ENCODE measurements at places on chromosomes 4 and X.

DNA sequence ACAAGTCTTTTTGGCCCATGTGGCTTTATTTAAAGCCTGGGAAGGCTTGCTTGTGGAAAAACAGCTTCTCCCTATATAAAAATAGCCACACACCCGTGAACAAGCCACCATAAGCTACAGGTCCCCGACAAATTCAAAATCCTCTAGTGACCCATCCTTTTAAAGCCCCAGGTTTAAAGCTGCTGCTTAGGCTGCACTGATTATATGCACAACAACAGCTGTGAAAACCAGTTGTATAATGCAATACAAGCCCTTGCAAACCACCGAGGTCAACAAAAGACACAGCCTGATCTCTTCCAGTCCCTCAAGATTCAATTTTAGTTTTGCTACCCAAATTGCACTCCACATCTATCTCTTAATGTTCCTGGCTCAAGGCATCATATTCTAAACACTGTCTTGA, 186.0 kb upstream of the WDFY3 start:
- no peak for DNase-seq

DNA sequence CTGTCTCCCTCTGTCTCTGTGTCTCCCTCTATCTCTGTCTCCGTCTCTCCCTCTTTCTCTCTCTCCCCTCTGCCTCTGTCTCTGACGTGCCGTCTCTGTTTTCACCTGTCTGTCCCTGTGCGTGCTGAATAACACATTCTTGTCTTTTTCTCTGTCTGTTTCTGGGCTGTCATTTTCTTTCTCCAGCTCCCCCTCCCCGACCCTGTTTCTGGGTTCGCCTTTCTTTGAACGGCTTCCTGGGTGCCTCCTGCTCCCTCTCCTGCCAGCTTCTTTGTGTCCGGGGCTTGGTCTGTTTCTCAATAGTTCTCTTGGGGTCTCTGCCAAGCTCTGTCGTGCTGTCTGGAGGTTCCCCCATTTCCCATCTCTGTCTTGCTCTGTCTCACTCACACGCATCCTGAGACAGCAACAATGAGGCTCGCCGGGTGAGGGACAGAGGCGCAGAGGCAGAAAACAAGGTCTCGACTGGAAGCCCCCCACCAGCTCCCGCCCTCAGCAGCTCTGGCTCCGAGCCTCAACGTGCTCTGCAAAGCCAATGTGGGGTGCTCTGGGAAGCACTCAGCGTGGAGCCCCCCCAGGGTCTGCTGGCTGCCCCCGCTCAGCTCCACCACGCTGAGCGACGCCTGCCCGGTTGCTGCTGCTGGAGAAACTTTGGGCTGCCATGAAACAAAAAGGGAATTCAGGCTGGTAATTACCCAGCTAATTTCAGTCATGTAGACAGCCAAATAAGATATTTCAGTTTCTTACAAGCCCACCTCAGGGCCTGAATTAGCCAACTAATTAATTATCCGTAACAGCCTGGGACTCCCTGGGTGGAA, 3.4 kb downstream of the CPLX1 start:
- no peak for DNase-seq

DNA sequence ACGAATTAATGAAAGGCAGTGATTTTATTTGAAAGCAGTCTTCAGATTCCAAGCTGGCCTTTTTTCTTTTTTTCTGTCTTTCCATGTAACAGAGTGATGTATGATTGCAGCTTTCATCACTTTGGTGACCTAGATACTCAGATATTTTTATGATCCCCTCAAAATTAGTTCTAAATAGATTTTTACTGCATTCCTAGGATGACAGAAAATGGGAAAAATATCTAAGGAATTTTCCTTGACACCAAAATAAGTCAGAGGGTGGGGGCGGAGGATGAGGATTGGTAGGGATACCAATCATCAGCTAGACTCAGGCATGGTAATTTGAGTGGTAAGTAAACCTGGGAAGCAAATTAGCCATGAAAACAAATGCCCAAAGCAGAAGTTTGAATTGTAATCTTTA, 11.9 kb upstream of the HMGB2 start:
- no peak for DNase-seq

GRCh38 chr4:26887143-26887542, 26.5 kb downstream of the STIM2 start:
- no peak for DNase-seq

DNA sequence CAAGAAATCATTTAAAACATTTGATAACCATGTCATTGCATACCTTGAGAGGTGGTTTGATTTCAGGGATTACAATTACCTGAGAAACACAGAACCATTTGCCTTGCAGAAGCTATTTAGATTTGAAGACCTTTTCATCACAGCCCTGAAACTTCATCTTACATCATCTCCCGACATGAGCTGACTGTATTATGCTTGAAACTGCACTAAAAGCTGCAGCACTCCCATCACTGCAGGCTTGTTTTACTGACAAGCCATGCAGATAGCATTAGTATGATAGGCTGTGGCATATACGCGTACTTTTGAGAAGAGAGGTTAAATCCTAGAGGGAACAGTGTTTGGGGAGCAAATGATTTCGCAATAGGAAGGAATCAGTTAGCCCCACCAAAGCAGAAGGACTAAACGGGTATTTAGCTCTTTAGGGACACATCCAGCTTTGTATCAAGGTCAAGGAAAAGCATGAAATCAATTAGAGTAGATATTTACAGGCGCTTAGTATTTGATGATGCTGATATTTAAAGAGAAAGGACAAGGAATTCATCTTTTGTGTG, 133.2 kb upstream of the DIAPH2 start:
- no peak for DNase-seq

GRCh38 chr4:111959222-111959621, 186.0 kb upstream of the FAM241A start:
- DNase-seq = no peak

- no peak for DNase-seq
Observed at GRCh38 chr4:173146456-173146855, 22.2 kb upstream of the GALNT7 start.

DNA sequence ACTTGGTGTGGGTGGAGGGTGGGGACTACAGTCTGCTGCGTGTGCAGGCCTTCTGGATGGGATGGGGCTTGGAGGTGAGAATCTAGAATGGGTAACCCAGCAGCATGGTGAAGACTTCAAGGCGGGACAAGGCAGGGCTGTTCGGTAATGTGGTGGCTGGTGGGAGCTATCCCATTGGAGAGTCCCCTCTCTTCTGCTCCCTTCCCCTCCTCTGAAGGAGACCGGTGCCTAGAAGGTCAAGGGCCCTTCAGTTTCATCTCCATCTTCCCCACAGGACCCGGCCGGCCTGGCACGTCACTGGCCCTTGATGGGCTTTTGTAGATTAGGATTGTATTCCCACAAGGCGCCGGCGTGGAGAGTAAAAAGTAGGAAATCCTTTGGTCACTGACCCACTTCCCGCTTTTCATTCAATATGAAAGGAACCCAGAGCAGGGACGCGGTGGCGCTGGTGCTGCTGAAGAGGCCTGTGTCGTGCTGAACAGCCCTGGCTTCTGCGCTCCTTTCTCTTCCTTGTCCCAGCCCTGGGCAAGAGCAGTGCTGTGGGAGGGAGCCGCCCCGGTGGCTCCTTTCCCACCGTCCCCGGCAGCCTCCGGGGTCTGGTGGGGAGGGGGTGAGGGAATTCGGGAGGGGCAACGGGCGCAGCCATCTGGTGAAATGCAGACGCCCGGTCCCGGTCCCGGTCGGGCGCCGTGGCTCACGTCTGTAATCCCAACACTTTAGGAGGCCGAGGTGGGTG, 7.3 kb upstream of the HMGB3 start:
- DNase-seq = no peak

- no peak for DNase-seq
Observed at GRCh38 chrX:15820106-15821073, 30.1 kb downstream of the ZRSR2 start.

- no peak for DNase-seq
Observed at GRCh38 chr4:99679204-99679603, 21.6 kb upstream of the C4orf54 start.

- DNase-seq = no peak
Observed at GRCh38 chr4:78922207-78922606, 17.0 kb downstream of the PAQR3 start.

- DNase-seq = no peak
Observed at GRCh38 chr4:20252656-20253282, 1.1 kb downstream of the SLIT2 start.

DNA sequence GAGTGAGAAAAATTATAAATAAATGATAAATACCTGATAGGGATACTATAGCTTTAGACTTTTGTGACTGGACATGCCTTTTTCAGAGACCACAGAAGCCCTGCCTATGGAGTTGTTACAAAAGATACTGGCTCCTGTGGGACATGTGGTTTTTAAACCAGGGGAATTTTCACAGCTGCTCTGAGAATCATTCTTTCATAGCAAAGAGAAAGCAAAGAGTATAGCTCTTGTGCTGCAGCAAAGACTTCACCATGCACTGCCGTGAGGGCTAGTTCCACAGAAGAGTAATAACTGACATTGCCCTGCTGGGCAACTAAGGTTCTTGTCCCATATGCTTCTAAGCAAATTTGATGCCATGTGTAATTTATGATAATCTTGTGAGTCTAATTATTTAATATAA, 98.2 kb downstream of the MAPK10 start:
- no peak for DNase-seq

GRCh38 chrX:123361371-123361770, 177.3 kb downstream of the GRIA3 start:
- no peak for DNase-seq

GRCh38 chr4:5446595-5447226, 261.6 kb downstream of the EVC2 start:
- DNase-seq = no peak

- no peak for DNase-seq
Observed at GRCh38 chrX:119755981-119756533, 2.3 kb upstream of the SOWAHD start.

GRCh38 chr4:2621419-2621818, 85.0 kb downstream of the FAM193A start:
- no peak for DNase-seq

- no peak for DNase-seq
Observed at GRCh38 chr4:73446336-73446938, 10.4 kb downstream of the AFP start.

- DNase-seq = no peak
Observed at GRCh38 chr4:165724786-165725185, 148.3 kb upstream of the TLL1 start.

GRCh38 chrX:131302701-131303100, 13.6 kb upstream of the IGSF1 start:
- no peak for DNase-seq

- no peak for DNase-seq
Observed at GRCh38 chr4:86092684-86093083, 267.2 kb downstream of the MAPK10 start.

- DNase-seq = no peak
Observed at GRCh38 chr4:74474345-74475090, 29.6 kb downstream of the AREG start.

DNA sequence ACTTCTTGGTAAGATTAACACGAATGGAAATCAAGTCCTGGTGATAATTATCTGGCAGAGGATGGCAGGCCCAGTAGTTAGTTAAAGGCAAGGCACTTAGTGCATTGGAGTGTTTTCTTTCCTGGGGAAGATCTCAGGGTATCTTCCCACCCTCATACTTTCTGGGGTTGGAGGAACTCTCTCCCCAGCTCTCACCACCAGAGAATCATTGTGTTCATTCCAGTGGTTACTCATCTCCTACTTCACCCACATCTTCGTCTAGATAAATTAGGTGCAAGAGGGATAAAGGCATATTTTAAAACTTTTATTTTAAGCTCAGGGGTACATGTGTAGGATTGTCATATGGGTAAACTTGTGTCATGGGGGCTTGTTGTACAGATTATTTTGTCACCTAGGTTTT, 67.5 kb upstream of the SH3RF1 start:
- DNase-seq = no peak

- DNase-seq = no peak
Observed at GRCh38 chrX:39311646-39312045, 510.4 kb downstream of the MID1IP1 start.

GRCh38 chr4:76211769-76212708, 1.6 kb downstream of the SCARB2 start:
- DNase-seq = no peak

DNA sequence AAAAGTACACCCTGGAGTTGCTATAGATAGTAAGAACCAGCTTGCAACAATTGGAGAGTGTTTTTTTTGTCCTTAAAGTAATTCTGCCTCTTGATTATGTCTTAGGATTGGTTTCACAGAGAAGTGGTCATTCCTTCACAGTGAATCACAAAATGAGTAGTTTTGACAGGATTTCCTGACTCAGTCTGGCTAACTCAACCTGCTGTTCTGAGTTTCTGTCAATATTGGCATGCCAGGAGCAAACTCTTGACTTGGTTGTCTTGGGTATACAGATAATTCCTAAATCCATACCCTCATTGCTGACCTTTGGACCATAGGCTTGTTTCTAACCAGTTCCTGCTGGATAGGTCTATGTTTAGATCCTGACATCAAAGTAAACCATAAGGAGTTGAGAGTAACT, 9.4 kb downstream of the FHIP1A start:
- no peak for DNase-seq

DNA sequence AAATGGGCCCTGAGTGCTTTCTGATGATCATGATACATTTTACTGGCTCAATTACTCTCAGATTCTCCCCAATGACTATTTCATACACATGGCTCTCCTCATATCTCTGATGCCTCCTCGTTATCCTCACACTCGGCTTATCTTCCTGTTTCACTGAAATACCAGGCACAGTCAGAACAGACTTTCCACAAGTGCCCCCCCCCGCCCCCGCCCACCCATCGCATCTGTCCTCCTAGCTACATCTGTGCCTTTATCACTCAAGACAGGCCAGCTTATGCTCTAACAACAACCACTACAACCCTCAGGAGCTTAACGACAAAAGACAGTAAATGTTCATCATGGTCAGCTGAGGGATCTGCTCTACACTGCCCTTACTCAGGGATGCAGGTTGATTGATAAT, 610.6 kb upstream of the DIPK2B start:
- DNase-seq = no peak

DNA sequence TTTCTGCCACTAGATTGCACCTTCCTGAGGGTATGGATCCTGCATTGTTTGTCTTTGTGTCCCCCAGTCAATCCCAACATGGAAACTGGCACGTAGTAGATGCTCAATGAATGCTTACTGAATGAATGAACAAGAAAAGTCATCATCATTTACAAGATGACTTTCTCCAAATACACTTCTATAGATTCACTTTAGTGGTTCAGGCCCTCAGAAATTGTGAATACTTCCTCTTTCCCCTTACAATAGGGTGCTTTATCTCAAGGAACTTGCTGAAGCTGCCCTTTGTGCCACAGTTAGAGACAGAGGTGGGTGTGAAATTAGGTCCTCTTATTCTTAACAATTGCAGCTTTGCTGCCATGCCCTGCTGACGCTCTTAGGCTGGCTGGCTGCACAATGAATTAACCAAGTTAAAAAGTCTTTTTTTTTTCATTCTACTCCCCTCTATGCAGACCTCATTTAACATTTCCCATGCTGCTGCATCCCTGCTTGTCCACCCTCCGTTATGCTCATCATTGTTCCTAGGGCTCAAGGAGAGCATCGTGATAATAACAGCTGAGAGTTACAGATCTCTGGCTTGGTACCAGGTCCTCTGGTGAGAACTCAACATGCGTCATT, 108.0 kb upstream of the ZNF518B start:
- no peak for DNase-seq

GRCh38 chr4:188620608-188621007, 481.4 kb downstream of the TRIML1 start:
- DNase-seq = no peak

GRCh38 chrX:111868726-111869638, 7.0 kb upstream of the TRPC5OS start:
- DNase-seq = no peak

Data from cerebellar nuclear complex (tissue), 1 donor.